ENCODE measurements at places on chromosomes 12 and 14.
A peak's percentile ranks its signal among the peaks of the same experiment; 100 is the strongest.

- DNase-seq, result peak; percentile 74
Observed at GRCh38 chr14:105180592-105181548, at the start of gene NUDT14. NUDT14 (minus strand) TSS chr14:105181312; CDS start chr14:105181209, 103 bp downstream.

DNA sequence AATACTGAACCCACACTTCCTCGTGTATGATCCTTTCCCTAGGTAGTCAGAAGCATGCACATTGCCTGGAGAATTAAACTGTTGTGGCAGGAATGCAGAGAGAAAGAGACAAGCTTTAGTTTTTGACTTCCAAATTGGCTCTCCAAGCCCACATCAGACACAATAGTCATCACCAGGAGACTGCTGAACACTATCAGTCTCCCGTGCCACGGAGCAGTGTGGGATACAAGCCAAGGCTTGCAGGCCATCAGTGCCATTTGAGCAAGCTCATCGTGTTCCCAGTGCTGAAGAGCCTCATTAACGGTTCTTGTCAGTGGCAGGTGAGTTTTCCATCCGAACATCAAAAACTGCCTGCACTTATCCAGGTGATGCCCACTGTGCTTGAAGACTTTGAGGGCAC is 410.8 kb downstream of the NAV3 start:
- no peak for DNase-seq

DNA sequence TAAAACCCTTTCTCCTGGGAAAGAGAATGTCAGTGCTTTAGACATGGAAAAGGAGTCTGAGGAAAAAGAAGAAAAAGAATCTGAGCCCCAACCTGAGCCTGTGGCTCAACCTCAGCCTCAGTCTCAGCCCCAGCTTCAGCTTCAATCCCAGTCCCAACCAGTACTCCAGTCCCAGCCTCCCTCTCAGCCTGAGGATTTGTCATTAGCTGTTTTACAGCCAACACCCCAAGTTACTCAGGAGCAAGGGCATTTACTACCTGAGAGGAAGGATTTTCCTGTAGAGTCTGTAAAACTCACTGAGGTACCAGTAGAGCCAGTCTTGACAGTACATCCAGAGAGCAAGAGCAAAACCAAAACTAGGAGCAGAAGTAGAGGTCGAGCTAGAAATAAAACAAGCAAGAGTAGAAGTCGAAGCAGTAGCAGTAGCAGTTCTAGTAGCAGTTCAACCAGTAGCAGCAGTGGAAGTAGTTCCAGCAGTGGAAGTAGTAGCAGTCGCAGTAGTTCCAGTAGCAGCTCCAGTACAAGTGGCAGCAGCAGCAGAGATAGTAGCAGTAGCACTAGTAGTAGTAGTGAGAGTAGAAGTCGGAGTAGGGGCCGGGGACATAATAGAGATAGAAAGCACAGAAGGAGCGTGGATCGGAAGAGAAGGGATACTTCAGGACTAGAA is 6.1 kb downstream of the PNN start:
- no peak for DNase-seq

GRCh38 chr12:110349514-110350151 is 53.9 kb downstream of the ANAPC7 start:
- peak; percentile 12 for DNase-seq

- DNase-seq, result no peak
Observed at GRCh38 chr12:125890971-125891370, 825.7 kb downstream of the AACS start.

GRCh38 chr14:87411370-87411769 is 581.6 kb downstream of the GALC start:
- DNase-seq, result no peak

All from activated CD4-positive, alpha-beta T cell treated with anti-CD3 and anti-CD28 coated beads, Interleukin-2, amount 50 U/mL, for 24 hours (primary cell).